ENCODE measurements at places on chromosomes 6 and 20.

GRCh38 chr20:1330075-1330830, 1.3 kb upstream of the SDCBP2 start:
- no peak for DNase-seq

GRCh38 chr6:55175078-55176049, 1.0 kb downstream of the HCRTR2 start:
- DNase-seq = peak; percentile 79

GRCh38 chr6:50030350-50030749, 8.6 kb upstream of the DEFB110 start:
- DNase-seq = no peak

GRCh38 chr6:108588586-108588985, 27.9 kb downstream of the FOXO3 start:
- DNase-seq = no peak

- DNase-seq = no peak
These were observed 159.5 kb upstream of the PDE10A start for GRCh38 chr6:165822501-165822900.

DNA sequence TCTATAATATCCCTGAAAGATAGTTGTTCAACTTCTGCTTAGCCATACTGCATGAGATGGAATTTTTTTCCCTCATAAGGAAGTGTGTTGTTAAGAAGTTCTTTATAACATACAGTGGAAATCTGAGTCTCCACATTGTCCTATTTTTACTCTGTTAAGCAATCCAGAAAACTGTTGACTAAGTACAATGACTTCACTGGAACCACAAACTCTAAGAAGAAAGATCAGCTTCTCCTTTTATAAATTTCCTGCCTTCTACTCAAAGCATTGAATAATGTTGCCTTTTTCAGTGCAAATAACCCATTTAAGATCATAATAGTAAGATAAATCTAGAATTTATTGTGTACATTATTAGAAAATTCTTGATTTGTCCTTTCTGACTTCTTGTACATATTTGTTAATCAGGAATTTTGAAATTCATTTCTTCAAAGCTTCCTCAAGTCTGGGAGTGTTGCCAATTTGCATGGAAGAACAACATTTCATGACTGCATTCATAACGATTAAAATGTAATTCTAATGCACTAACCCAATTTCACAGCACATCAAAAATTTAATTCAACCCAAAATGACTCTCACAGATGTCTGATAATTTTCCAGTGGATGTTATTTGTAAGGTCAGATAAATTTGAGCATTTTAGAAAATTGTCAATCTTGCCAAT, 45.6 kb upstream of the ANKEF1 start:
- DNase-seq = peak; percentile 25

DNA sequence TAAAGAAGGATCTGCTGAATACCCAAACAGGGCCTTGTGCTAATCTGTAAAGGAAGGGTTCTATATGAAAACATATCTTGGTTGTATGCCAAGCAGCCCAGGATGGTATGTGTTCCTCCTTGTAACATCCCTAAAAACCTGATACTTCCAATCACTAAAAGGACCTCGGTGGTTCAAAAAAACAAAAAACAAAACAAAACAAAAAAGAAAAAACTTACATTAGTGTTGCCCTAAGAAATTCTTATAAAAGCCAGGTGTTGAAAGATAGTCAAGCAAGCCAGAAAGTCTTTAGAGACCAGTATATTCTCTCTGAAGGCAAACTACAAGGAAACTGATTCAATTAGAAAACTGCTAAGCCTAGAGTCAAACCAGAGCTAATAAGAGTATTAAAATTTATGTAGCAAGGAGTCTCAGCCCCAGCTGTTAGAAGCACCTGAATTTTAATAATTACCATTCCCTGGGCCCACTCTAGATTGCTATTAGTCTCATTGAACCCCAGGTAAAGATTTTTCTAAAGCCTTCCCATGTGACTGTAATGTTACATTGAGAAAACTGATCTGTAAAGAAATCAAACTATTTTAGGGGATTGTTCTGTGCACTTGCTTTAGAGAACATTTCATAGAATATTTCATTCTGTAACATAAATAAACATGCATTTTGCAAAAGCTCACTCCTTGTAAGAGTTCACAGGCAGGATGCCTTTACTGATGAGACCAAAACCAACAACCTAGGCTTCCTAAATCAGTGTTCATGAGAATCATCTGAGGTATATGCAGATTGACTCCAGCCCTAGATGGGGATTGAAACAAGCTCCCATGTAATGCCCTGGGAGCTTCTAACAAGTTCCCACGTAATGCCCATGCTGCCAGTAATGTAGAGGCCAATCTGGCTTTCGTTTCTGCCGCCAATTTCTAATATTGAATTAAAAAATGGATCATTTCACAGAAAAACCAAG, 95.2 kb upstream of the BTN3A2 start:
- DNase-seq = no peak

- no peak for DNase-seq
These were observed 30.2 kb downstream of the TRAM2 start for GRCh38 chr6:52546678-52547077.

DNA sequence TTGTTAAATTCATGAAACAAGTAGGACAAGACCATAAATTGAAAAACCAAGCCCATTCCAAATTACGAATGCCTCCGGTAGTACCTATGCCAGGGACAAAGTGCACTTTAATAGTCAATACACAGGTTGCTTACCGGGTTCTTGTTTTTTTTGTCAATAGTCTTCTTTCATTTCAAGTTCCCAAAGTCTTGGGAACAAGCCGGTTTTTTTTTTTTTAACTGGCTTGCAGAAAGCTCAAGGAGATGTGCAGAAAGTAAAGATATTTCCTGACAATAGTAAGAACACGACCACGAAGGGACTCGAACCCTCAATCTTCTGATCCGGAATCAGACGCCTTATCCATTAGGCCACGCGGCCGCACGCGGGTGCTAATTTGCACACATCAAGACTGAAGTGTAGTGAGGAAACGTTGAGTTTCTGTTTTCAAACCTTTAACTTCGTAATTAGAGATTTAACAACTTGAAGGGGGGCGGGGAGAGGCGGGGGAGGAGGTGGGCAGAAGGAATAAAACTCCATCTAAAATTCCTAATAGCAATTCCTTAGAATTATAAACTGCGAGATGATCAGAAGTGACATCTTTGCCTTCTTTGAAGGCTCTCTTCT, 181.0 kb downstream of the TRIM27 start:
- DNase-seq = no peak

DNA sequence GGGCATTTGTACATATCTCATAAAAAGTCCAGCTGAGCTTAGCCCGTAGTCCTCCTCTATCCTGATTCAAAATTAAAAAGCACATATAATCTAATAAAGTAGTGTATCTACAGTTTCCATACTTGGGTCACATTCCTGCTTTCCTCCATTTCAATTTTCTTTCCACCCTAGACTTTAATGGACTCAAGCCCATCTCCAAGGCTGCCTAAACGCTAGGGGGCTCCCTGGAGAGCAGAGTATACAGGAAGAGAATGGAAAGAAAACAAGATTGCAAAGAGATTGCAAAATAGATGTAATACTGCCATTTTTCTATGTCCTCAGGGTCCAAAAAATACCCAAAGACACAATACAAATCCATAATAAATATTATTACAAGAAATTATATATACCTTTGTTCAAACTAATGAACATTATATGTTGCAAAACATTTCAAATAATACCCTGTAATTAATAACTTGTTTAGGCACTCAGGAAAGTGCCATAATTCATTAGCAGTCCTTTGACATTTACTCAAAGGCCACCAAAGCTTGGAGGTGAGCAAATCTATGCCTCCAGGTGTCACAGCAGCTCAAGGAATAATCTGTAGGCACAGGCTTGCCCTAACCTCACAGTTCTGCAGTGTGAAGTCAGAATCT, 2.4 kb upstream of the MCM3 start:
- peak; percentile 60 for DNase-seq

DNA sequence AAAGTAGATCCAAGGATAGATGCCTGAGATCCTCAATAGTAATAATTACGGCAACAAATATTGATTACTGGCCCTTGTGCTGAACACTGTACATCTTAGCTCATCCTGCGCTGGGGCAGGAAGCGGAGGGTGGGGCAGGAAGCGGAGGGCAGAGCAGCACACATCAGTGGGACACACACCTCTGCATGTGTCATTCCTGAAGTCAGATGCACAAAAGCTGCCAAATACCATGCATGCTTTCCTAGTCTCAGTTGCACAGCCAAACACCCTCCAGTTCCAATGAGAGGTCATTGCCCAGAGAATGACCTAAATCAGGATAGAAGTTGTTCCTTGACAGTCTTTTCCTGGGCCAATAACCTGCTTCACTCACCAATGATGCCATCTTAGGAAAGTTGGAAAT, 74.4 kb upstream of the FOXC1 start:
- no peak for DNase-seq

- DNase-seq = no peak
These were observed 17.9 kb upstream of the ANKRD60 start for GRCh38 chr20:58246346-58246745.

Measured in brain (organoid and tissue), 16 donors.